ENCODE measurements at places on chromosomes 7 and 10.

- no peak for DNase-seq
Measured at GRCh38 chr10:29140991-29141390, 147.9 kb upstream of the LYZL1 start.

DNA sequence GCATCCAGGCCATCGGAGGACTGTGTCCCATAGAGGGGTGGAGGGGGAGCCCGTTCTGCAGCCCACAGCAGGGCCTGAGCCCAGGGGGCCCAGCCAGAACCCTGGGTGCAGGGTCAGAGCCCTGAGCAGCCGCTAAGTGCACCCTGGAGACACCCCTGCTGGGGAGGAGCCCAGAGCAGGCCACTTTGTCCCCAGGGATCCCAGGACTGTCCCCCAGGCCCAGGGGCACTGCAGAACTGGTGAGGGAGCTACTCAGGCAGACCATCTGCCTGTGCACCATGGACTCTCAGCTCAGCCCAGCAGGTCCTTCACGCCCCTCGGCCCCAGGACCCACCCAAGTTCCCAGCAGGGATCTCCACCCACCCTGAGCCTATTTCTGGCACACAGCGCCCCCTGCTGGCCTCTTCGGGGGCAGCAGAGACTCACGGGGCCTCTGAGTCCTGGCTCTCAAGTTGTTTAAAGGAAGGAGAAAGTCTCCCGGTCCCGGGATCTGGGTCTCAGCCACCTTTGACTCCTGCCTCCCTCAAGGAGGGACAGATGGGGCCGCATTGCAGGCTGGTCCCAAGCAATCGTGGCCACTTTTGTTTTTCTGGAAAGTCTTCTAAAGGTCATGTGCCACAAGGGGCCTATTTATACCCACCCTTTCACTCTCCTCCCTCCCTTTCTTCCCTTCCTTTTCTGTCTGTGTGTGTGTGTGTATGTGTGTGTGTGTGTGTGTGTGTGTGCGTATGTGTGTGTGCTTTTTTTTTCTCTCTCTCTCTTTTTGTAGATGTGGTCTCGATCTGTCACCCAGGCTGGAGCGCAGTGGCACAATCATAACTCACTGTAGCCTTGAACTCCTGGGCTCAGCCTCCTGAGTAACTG, 90.3 kb downstream of the MYL10 start:
- no peak for DNase-seq

DNA sequence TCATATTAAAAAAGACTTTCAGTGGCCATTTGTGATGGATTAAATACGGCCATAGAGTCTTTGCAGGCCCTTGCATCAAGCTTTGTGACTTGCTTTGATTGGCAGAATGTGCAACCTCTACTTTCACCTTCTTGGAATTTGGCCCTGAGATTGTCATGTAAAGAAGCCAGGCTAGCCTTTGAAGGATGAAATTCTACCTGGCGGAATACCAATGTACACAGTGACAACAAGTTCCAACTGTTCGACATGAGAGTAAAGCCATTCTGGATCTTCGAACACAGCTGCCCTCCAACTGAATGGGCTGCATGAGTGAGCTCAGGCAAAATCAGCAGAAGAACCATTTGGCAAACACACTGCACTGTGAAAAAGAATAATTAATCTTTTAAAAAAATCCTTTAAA, 321.3 kb downstream of the PHF14 start:
- DNase-seq, result no peak

DNA sequence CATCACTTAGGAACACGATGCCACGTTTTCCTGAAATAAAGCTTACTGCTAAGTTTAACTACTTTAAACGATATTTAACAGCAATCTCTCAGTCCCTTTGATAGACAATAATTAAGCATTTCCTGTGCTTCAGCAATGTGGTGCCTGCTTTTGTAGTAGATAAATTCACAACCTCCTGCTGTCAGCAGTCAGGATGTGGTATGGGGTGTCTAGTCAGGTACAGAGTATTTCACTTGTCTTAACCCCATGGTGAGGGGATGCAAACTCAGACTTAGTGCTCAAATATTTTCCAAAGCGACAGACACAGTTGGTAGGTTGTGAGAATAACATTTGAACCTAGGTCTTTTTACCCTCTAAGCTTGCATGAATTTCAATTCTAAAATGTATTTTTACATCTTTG, 526.2 kb upstream of the PFKP start:
- DNase-seq, result no peak

GRCh38 chr7:22278660-22279059, 78.3 kb downstream of the RAPGEF5 start:
- no peak for DNase-seq

DNA sequence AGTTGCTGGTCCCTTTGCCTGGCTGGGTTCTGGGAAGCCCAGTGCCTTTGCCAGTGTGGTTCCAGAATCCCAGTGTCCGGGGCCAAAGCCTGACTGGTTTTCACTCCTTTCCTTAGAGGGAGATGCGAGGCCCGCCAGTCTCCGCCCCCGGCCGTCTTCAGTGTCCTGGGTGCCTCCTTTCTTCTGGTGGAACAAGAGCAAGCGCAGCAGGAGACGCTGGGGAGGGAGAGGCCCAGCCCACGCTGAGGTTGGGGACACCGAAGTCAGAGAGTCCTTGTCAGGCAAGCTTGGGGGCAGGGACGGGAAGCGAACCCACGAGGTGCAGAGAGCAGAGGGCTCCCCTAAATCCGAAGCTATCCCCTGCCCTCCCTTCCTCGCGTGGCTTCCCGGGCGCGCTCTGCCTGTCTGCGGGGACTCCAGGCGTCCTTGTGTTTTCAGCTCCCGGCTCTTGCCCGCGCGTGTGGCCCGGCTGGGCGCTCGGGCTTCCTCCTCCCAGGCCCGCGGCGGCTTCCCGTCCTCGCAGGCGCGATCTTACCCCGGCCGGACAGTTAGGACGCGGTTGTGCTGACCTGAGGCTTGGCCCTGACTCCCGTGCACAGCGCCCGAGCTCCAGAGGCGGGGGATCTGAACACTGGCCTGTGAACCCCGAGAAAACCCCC, 60.6 kb upstream of the UBE3C start:
- DNase-seq, result no peak

DNA sequence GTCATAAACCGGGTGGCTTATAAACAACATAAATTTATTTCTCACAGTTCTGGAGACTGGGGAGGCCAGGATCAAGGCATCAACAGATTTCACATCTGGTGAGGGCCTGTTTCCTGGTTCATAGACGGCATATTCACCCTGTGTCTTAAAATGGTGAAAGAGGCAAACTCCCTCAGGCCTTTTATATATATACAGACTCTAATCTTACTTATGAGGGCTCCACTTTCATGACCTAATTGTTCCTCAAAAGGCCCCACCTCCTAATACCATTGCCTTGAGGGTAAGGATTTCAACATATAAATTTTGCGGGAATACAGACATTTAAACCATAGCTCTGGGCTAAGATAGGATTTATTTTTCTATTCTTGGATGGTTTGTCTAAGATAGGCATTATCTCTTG, 187.2 kb downstream of the PPP1R3A start:
- DNase-seq, result no peak

DNA sequence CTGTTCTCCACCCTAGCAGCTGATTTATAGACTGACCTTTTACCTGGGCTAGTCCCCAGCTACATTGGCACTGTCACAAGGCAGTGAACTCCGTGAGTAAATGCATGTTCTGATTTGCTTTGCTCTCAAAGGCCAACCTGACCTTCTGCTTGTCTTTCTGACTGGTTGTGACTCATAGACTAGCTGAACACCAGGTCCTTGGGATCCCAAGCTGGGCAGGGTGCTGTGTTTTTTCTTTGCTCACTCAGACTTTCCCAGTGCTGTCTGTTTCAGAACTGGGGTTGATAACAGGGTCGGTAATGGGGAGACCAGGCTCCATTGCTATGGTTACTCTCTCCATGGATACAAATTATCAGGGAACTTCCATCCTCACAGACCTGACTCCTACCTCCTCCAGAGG, 35.0 kb downstream of the EVX1 start:
- DNase-seq, result no peak

DNA sequence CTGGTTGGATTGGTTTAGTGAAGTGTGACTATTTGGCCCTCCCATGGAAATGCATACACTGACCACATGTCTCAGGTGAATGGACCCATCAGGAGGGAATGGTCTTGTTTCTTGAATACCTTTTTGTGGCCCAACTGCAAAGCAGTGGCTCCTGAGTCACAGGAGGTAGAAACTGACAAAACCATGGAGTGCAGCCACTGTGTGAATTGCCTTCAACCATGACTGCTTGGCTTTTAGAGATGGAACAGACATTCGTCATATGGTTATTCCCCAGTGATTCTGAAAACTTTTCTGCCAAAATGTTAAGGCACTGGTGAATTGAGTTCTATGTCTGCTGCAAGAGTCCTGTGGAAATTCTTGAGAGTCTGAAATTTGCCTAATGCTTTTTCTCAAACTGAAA, 64.7 kb downstream of the CDK14 start:
- no peak for DNase-seq

DNA sequence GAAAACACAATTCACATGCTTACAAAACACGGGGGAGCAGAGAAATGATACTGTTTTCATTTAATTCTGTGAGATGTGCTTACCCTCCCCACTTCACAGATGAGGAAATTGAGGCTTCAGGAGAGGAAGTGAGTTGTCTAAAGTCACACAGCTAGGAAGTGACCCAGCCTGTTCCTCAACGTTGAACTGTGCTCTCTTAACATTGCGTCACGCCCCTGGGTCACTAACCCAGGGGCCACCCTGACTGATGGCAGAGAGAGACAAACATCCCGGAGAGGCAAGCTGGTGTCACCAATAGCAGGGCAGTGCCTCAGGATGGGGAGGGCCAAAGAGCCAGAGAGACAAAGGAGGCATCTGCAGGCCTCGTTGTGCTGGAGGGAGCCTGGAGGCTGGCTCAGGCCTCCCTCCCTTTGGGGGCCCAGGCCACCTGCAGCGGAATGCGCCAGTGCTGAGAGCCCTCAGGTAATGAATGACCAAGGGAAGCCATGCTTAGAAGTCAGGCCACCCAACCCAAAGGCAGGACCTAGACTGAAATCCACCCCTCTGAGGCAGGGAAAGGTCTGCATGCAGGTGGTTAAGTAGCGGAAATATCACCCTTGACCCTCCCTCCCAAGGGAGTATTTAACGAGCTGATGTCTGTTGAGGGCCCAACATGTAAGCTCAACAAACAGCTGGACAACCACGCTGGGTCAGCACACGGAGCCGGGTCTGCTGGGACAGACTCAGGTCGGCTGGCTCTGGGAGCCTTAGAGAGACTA, 81.3 kb downstream of the C10orf105 start:
- no peak for DNase-seq

GRCh38 chr7:51102828-51103227, 213.8 kb downstream of the COBL start:
- no peak for DNase-seq

GRCh38 chr7:80660939-80661338, 22.5 kb downstream of the CD36 start:
- DNase-seq, result no peak

- DNase-seq, result no peak
Measured at GRCh38 chr10:68619595-68619994, 59.5 kb downstream of the TET1 start.

DNA sequence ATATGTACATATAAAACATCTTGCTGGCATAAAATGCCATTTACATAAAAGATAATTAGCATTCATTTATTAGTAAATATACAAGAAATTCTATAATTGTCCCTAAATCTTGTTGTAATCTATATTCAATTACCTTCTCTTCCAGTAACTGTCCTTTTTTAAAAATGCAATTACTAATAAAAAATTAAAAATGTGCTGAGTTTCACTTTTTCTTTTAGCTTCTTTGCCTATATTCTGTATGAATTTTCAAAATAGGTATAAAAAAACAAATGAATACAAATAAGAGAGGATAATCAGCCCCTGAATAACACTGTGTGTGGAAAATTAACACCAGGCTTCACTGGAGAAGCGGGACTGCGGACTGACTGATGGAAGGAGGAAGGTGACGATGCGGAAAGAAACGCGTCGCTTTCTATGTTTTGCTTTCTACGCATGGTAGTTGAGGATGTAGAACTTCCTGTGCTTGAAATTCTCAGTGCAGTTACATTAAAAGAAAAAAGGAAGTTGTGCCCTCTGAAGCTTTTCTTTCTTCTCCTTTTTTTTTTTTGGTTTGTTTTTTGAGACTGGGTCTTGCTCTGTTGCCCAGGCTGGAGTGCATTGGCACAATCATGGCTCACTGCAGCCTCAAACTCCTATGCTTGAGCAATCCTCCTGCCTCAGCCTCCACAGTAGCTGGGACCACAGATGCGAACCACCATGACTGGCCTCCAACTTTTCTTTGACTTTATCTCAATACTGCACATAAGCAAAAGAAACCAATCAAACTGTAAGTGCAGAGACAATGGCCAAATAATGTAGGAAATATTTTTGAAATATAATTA, 7.4 kb upstream of the ZMYND11 start:
- DNase-seq, result no peak

DNA sequence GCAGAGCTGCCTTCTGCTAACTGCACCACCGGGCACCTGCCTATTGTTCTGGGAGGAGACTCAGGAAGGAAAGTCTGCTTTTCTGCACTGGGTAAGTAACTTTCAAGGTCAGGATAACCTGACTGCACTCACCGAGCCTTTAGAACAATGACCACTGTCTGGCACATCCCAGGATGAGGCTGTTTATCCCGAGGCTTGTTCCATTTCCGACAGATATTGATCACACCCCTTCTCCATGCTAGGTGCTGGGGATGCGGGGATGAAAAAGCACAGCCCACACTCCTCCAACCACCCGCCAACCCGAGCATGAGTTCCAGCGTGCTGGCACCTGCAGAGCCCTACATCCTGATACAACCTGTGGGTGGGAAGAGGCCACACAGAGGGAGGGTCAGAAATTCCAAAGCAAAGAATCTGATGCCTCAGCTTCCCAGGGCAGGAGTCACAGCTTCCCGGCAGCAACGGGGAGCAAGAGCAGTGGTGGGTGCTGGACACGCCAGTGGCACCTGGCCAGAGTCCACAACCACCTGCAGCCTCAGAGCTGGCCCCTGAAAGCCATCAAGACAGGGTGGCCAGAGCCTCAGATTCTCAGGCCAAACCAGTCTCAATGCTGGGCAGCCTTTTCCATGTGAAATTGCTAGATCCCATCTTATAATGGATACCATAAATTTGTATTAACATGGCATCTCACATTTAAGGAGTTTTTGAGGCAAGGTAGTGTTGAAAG, 34.9 kb upstream of the CNPY1 start:
- no peak for DNase-seq

GRCh38 chr7:81573128-81573527, 196.7 kb downstream of the HGF start:
- DNase-seq, result no peak

- no peak for DNase-seq
Measured at GRCh38 chr7:127250312-127251035, 2.3 kb downstream of the GRM8 start.

- DNase-seq, result no peak
Measured at GRCh38 chr10:105062951-105063350, 421.9 kb downstream of the SORCS3 start.

DNA sequence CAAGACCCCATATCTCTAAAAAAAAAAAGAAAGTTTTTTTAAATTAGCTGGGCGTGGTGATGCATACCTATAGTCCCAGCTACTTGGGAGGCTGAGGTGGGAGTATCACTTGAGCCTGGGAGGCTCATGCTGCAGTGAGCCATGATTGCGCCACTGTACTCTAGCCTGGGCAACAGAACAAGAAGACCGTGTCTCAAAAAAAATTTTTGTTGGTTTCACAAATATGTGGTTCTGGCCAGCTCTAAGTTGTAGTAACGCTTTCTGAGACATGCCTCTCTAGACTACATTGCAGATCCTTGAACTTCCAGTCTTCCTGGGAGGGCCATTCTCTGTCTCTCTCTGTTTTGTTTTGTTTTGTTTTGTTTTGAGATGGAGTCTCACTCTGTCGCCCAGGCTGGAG, 24.6 kb upstream of the RHBDD2 start:
- DNase-seq, result no peak

- no peak for DNase-seq
Measured at GRCh38 chr7:136594739-136595144, 273.7 kb upstream of the CHRM2 start.
